ENCODE measurements at places on chromosomes 2 and 18.

- DNase-seq = no peak
These were observed 3.3 kb downstream of the CLUL1 start for GRCh38 chr18:600107-600506.

DNA sequence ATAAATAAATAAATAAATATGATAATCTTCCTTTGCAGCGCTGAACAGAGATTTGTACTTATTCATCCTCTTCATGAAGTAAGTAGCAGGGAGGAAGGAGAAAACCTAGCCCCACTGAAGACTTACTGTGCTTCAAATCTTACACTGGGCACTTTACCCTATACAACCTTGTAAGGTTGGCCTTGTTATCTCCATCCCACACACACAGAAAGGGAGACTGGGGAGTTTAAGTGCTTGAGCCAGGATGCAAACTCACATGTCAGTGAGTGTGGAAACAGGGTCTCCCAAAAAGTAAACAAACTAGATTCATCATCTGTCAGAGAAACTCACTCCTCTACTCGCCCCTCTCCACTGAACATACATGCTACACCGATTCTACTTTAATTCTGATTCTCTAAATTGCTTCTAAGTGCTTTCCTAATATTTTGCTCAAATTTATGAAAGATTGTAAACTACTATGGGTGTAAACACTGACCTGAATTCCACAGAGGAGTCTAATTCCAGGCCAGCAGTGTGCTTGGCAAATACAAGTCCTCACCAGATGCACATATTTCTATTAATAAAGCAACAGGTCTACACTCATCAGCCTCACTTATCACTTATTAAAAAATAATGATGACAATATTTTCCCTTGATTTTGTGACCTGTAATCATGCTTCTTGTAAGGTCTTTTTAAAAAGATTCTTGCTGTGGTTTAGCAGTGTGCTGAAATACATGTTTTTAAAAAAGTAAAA lies 155.5 kb downstream of the TCF4 start:
- no peak for DNase-seq

GRCh38 chr18:67525328-67526099 lies 9.0 kb upstream of the DSEL start:
- peak; percentile 49 for DNase-seq

GRCh38 chr2:172234716-172235691 lies 132.3 kb upstream of the DLX2 start:
- no peak for DNase-seq

- DNase-seq = no peak
These were observed 35.3 kb upstream of the CAB39 start for GRCh38 chr2:230677201-230677946.

- no peak for DNase-seq
These were observed 57.6 kb downstream of the TPGS2 start for GRCh38 chr18:36771245-36771644.

DNA sequence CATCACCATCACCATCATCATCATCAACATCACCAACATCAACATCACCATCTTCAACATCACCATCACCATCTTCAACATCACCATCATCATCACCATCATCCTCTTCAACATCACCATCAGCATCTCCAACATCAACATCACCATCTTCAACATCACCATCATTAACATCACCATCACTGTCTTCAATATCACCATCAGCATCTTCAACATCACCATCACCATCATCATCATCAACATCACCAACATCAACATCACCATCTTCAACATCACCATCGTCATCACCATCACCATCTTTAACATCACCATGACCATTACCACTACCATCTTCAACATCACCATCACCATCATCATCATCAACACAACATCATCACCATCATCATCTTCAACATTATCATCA lies 267.2 kb downstream of the SP3 start:
- DNase-seq = no peak

DNA sequence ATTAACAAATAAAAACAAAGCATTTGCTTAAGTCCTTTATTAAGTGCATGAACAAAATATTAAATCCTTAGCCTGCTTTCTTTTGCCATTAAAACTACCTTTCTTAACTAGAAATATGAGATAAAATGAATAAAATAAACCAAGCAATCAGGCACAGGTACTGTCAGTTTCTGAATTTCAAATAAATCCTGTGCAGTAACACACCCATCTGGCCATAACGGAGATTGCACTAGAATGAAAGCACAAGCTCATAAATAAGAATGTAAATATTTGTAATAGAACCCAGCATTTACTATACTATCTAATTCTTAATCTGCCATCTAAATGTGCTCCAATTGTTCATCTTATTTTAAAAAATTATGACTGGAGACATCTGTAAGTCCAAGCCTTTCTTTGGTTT lies 31.9 kb downstream of the PRKRA start:
- DNase-seq = no peak

DNA sequence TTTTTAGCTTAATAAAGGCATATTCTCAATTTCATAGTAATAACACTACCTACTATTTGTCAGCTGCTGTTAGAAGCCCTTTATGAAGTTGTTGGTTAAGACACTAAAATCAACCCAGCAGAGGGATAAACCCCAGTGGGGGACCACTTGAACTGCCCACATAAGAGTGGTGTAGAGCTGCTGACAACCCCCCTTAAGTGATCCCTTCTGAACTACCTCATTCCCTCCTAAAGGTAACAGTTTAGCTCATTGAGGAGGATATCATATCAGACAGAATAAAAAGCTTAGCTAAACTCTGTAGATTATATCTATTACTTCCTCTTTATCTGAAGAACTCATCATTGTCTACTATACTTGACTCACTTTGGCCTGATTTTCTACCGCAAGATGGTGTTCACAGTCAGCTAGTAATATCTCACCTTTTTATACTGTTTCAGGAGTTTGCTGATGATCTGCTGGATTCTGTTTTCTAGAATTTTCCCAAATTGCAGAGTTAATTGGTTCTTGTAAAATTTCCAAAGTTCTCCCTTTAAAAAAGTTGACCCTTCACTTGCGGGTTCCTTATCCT lies 16.2 kb downstream of the GALM start:
- no peak for DNase-seq

- no peak for DNase-seq
These were observed 30.4 kb upstream of the GMCL1 start for GRCh38 chr2:69798909-69799526.

- DNase-seq = no peak
These were observed 454.2 kb upstream of the TNP1 start for GRCh38 chr2:217314021-217314460.

GRCh38 chr2:187390891-187391290 lies 57.2 kb downstream of the CALCRL start:
- DNase-seq = no peak

- DNase-seq = no peak
These were observed 31.1 kb upstream of the CXCR4 start for GRCh38 chr2:136149011-136149410.

- DNase-seq = no peak
These were observed 30.3 kb upstream of the TAF1B start for GRCh38 chr2:9812945-9813311.

- no peak for DNase-seq
These were observed 93.5 kb upstream of the OTOS start for GRCh38 chr2:240233885-240234502.

DNA sequence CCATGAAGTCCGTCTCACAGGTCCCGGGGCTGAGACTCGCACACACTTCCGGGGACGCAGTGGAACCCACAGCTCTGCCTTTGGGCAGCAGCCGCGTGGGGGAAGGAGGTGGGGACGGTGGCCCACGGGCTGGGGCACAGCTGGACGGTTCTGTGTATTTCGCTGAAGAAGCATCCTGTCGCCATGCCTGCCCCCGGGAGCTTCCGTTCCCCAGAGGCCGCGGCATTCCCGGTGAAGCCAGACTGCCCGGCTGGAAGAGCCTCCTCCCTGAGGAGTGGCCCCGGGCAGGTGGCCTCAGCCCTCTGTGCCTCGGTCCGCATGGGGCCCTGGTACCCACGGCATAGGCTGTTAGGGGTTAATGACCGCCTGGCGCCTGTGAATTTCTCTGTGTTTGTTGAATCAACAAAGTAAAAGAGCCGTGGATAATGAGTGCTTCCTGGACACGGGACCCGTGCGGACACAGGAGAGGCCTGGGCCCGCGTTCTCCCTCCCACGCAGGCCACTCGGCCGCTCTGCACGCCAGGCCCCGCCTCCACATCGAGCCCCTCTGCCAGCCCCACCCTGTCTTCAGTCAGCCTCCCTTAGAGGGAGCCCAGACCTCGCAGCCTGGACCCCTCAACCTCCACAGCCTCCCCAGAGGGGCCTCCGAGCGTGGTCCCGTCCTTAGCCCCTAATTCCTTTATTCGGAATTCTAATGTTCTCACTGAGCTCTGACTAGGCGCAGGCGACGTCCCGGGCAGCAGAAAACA lies 51.0 kb downstream of the KCNG2 start:
- no peak for DNase-seq

DNA sequence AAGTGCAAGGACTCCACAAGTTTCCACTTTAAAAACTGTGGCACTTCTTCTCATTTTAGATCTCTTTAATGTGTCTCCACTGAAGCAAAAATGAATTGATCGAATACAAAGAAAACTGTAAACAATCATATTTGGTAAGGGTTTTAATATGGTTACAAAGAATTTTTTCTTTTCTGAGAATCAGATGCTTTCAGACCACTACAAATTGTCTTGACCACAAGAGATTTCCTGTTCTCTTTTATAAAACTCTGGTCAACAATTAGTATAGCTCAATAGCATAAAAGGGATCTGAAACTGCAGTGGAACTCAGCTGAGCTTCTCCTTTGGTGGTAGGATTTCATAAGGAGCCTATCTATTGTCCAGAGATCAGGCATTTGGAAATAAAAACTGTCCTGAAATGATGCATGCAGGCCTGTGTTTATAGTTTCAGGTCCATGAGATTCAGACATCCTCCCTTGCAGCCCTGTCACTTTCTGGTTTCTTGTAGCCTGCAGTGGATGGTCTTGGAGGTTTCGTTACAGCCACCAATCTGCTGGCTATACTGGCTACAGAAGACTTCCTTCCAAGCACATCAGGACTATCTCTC lies 120.0 kb downstream of the DOCK10 start:
- DNase-seq = peak; percentile 33

GRCh38 chr2:239326831-239327535 lies 73.8 kb downstream of the HDAC4 start:
- DNase-seq = no peak

DNA sequence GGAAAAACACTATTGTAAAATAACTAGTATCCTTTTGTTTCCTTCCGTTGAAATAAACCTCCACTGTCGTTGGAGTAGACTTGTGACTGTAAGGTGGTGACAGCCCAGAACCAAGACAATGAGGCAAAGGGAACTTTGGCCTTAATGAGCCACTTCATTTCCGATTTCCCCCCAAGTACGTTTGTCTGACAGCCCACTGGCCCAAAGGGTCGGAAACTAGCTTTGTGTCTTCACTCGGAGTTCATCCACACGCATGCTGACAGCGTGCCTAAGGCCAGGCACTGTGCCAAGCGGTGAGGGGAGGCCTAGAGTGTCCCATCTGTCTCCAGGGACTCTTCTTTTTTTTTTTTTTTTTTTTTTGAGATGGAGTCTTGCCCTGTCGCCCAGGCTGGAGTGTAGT lies 21.0 kb downstream of the HJURP start:
- DNase-seq = no peak

DNA sequence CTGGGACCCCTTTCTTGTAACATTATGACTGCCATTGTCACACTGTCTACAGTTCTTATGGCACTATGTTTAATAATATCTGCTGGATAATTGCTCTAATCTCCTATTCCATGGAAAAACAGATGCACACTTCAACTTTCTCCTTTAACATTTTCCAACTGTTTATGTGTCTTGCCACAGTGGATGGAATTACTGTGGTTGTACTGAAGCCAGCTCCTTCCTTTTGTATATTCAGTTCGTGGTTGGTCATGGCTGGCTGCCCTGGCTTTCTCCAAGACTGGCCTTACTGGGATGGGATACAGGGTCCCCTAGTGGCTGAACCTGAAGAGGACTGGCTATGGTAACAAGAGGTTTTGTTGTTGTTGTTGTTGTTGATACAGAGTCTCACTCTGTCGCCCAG lies 113.9 kb downstream of the SS18 start:
- no peak for DNase-seq

- DNase-seq = no peak
These were observed 75.0 kb upstream of the CCDC85A start for GRCh38 chr2:56108806-56109205.

DNA sequence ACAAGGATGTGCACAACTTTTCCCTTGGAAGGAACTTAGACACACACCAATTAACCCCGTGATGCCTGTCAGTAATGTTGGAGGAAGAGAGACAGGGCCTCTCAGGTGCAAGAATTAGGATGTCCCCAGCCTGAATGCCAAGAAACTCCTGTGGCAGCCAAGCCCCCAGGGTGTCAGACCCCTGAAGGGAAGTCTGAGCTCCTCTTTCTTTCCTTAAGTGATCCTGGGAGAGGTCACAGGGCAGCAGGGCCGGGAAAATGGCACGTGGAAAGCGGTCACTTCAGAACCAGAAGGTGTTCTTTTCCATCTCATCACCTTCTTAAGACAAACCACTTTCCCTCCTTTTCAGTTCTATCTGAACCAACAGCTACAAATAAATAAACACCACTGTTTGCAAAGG lies 185.9 kb downstream of the ANAPC1 start:
- DNase-seq = no peak

GRCh38 chr2:85708641-85709040 lies 14.5 kb downstream of the GNLY start:
- DNase-seq = no peak

DNA sequence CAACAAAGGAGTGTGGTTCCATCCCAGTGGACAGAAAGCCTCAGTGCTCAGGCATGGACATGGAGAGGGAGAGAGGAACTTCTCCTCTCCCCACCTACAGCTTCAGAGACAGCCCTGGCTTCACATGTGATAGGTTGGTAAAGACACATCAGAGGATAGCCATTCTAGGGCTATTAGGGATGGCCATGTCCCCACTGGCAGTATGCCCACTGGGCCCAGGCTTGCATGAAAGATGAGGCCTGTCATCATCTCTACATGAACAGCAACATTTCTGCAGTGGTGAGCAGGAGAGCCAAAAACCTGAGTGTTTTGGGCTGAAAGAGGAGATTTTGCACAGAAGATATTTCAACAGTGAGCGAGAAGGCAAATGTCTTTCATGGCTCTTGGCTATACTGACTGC lies 517.2 kb downstream of the NR4A2 start:
- no peak for DNase-seq

DNA sequence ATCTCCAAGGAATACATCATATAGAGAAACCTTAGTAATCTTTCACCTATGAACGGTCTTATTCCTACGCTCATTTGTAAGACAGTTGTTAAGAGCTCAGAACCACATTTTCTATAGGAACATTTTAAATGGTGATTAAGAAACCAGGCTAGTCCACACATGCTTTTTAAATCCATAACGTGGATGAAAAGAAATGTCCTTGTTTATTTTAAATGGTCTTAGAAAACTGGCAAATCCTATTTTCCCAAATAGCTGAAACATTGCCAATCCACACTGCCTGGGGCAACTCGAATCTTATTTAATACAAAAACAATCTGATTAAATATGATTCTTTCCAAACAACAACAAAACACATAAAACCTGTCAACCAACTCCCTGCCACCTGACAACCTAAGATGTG lies 23.7 kb downstream of the METTL8 start:
- DNase-seq = no peak

- no peak for DNase-seq
These were observed 15.5 kb downstream of the TTC32 start for GRCh38 chr2:19886261-19886660.
